NCI-H69 (cell line): ENCODE measurements at places on chromosomes 6 and 20.

DNA sequence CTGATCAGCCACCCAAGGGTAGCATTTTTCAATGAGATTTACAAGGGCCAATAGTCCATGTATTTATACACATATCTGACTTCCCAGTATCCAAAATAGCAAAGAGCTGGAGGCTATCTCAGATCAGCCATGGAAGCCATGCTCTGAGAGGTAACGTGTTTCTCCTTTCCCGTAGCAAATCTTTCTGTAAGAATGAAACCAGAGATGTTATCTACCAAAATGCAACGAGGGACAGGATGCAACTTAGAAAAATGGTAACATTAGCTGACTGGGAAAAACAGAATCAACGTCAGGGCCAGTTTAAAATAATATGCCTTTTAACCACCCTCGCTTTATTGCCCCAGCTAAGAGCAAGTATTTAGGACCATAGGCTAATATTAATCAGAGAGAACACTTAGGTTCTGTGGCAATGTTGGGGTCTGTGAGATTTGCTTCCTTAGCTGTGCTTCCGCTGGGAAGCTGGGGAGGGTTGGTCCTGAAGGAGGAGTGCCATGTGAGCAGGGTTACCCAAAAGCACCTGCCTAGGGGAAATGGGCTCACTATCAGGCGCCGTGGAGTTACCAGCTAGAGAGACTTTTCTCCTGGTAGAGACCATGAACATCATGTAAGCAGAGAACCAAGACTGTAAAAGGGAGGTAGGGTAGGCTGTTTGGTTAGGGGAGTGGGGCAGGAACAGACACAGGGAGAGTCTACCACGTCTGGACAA is 1.2 kb downstream of the ZNF831 start:
- no peak for DNase-seq

- no peak for DNase-seq
Measured at GRCh38 chr6:168277274-168277669, 42.3 kb downstream of the DACT2 start.

DNA sequence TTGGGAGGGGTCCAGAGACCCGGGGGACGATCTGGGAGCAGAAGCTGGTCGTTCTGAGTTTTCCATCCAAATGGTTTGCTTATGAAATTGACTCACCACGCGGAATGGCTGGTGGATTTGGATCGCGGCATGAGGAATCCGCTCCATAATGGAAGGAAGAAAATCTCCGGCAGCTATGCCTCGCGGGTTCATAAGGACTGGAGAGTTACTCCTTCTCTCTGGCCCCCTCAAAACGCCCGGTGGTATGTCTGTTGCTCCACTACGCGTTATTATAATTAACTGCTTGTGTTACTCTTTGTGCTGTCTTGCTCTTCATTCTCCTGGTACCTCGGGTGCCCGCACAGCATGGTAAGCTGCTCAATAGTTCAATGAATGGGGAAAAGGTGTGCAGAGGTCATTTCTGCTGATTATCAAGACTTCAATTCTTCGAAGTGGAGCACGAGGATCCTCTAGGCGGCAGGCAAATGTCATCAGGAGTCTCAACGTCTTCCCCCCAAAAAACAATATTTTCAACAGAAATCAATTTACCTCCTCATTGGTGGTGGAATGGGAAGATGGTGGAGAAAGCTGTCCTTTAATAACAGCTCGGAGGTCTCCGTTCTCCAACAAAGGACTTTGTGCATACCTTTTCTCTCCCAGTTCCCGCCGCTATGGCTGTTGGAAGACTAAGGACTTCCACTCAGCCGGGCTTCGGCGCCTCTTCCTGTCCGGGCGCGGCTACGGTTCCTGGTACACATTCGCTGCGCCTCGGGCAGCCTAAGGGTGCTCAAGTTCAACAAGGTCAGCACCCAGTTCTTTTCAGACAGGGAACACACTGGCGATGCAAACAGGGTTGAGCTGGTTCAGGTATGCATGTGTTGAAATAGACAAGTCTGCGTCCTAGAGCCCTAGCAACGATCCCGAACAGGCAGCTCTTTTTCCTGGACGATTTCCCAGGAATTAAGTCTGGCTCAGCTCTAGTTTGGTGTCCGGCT is 9.2 kb upstream of the PRSS16 start:
- DNase-seq, result no peak

GRCh38 chr6:22399693-22400092 is 102.9 kb upstream of the PRL start:
- peak; percentile 60 for DNase-seq

DNA sequence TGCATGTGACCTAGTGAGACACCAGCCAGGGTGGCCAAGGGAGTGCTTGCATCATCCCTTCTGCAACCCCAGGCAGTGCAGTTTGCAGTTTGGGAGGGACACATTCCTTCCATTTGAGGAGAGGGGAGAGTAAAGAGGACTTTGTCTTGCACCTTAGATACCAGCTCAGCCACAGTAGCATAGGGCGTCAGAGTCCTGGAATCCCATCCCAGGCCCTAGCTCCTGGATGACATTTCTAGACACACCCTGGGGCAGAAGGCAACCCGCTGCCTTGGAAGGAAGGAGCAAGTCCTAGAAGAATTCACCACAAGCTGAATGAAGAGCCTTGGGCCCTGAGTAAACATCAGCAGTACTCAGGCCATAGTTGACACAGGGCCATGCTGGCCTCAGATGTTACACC is 680.4 kb upstream of the IMPG1 start:
- no peak for DNase-seq

GRCh38 chr20:10800288-10800687 is 126.5 kb upstream of the JAG1 start:
- DNase-seq, result peak; percentile 71

- no peak for DNase-seq
Measured at GRCh38 chr6:15301179-15302006, 55.5 kb downstream of the JARID2 start.

GRCh38 chr6:144757299-144757698 is 472.2 kb downstream of the UTRN start:
- DNase-seq, result peak; percentile 47

- DNase-seq, result no peak
Measured at GRCh38 chr6:89724981-89725380, 86.4 kb upstream of the LYRM2 start.

- peak; percentile 71 for DNase-seq
Measured at GRCh38 chr6:32244946-32245398, 21.1 kb upstream of the NOTCH4 start.

GRCh38 chr6:31529329-31530150 is 778 bp downstream of the MCCD1 start:
- DNase-seq, result peak; percentile 20

DNA sequence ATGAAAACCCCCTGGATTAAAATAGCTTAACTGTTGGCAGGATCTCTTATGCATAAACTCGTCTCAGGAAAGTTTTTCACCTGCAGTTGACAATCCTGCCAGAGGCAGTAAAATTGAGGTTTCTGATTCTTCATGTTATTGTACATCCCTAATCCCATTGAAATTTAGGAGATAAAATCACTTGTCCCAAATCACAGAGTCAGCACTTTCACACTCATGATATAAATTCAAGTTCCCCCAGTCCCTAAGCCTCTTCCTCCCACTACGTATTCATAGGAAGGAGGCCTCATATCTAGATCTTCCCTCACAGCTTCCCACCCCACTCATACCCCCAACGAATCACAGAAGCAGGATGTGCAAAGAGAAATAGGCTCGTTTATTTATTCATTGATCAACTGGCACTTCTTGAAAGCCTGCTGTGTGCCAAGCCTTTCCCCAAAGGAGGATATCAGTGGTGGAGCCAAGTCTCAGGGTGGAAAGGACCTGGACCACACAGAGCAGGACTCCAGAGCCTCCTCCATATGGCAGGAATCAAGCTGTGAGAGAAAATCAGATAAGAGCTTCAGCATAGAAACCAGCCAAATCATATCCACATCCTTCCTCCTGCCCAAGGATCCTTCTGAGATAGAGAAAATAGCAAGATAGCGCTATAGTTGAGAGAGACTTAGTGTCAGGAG is 2.3 kb downstream of the SLPI start:
- DNase-seq, result no peak

GRCh38 chr20:48682529-48683363 is 145.1 kb downstream of the PREX1 start:
- DNase-seq, result peak; percentile 95

- peak; percentile 74 for DNase-seq
Measured at GRCh38 chr6:122780114-122780513, 598 bp downstream of the FABP7 start.

- DNase-seq, result peak; percentile 54
Measured at GRCh38 chr6:14312587-14312986, 195.0 kb downstream of the CD83 start.

DNA sequence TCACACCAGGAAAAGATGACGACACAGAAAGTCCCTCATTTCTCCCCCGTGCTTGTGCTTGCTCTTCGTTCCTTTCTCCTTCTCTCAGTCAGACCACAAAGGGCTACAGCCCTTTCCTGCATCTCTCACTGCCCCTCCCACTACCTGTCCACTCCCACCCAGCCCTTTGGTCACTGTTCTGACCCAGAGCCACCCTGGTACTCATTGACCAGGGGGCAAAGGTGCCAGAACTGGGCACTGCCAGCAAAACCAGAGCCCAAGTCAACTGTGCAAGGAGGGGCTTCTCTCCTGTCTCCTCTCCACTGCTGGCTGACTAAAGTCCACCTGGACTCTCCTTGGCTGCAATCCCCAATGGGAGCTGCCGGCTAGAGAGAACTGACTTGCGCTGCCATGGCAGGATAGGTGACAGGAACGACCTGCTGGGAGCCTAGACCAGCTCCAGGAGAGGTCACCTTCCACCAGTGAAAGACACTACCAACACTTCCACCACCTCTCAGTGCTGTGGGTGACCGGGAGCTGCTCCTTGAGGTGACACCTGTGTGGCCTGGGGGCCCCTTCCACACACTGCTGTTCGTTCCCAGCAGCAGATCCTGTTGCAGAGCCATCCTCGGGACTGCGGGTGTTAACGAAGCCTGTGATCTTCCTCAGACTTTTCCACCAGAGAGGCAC is 32.8 kb downstream of the KCNK17 start:
- no peak for DNase-seq
